ENCODE measurements at places on chromosomes 5 and 9.

DNA sequence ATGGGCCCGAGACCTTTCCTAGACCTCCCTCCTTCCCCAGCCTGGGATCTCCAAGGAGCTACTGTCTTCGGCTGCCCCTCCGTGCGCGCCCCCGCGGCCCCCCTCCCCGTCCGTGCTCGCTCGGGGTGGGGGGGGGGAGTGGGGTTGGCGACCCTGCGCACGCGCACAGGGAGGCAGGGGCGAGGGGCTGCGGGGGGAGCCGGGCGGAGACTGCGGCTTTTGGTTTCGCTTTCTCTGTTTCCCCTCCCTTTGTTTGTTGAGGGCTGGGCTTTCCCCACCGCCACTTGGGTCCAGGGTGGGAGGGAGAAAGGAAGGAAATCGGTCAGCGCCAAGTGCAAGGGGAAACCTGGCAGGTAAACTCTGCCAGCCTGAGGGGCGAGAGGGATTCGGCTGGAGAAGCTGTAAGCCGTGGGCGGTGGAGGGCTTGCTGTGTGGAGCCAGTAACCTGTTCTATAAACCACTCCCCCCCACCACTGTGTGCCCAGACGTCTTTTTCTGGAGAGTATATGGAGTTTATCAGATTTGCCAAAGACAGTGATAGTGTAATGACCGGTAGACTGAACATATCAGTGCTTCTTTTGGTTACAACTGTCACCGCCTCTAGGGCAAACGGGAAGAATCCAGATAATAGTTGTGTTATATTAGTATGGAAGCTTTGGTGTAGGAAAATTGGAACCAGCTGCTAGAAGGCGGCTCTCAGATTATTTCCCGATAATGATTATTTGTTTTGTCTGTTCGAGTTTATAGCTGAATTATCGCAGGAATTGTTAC is 684 bp downstream of the DNAJA1 start:
- DNase-seq, result peak; percentile 77

DNA sequence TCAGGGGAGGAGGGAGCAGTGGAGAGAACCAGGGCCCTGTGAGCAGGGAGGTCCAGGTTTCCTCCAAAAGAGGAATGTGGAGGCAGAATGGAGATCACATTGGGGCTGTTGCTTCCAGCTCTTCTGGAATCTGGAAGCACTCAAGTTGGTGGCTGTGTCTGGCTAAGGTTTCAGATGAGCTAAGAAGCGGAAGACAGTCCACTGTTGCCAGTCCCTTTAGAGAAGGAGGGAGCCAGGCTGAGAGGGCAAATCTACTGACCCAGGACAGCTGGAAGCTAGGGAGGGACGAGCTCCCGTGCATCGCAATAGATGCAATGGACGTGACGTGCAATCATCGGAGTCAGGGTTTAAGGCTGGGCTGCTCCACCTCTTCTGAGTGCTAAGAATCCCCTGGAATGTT is 71.2 kb downstream of the TENT4A start:
- no peak for DNase-seq

GRCh38 chr5:169917500-169917899 is 62.8 kb downstream of the INSYN2B start:
- DNase-seq, result no peak

- DNase-seq, result no peak
Observed at GRCh38 chr5:65262096-65262495, 219.6 kb downstream of the ADAMTS6 start.

DNA sequence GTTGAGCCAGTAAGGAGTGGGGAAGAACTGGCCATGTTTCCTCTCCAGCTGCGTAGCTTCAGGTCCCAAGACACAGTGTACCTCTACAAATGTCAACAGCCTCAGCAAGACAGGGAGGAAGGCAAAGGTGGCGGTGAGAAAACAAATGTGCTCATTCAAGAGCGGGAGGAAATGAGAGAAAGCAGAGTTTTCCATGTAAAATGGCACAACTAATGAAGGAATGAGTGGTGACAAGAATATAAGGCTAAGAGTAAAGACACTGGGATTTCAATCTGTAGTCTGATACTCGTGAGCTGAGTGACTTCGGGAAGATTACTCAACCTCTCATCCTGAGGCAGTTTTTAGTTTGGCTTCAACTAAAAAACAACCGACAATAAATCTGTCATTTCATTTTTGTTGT is 67.6 kb downstream of the DPYSL3 start:
- no peak for DNase-seq

DNA sequence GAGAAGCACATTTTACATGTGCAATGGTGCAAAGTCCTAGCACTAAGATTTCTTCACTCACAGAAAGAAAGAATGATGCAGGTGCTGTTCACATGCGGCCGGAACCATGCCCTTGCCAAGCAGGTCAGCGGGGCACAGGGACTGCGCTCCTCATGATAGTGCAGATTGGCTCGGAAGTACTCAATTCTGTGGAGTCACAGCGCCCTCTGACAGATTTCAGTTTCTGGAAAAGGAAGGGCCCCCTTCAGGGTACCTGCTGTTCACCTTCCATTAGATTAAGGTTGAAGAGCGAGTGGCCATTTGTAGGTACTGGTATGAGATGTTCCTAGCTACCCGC is 75.7 kb downstream of the TMC1 start:
- DNase-seq, result no peak

DNA sequence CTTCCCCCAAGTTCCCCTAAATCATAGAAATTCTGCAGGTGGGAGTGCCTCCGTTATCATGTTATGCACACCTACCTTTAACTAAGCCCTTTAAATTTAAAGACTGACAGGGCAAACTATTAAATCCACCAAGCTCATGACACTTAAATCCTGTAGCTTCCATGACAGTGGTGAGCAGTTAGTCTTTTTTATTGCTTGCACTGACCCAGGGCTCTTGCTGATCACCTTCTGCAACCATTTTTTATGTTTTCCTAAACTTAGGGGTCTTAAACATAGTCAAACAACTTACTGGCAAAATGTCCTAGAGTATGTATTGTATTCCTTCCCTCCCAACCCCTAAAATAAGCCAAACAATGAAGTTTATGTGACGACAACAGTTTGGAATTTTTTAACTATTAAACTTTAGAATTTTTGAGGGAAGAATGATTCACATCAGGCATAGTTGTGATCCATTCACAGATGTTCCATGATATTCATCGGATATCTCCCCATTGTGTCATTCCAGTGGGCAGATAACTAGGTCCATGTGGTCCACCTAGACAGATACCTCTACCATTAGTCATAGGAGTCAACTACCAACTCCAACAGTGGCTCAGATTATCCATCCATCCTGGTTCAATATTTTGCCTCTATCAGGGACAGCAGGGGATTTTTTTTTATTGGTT is 283.1 kb downstream of the ADAMTS6 start:
- DNase-seq, result no peak

DNA sequence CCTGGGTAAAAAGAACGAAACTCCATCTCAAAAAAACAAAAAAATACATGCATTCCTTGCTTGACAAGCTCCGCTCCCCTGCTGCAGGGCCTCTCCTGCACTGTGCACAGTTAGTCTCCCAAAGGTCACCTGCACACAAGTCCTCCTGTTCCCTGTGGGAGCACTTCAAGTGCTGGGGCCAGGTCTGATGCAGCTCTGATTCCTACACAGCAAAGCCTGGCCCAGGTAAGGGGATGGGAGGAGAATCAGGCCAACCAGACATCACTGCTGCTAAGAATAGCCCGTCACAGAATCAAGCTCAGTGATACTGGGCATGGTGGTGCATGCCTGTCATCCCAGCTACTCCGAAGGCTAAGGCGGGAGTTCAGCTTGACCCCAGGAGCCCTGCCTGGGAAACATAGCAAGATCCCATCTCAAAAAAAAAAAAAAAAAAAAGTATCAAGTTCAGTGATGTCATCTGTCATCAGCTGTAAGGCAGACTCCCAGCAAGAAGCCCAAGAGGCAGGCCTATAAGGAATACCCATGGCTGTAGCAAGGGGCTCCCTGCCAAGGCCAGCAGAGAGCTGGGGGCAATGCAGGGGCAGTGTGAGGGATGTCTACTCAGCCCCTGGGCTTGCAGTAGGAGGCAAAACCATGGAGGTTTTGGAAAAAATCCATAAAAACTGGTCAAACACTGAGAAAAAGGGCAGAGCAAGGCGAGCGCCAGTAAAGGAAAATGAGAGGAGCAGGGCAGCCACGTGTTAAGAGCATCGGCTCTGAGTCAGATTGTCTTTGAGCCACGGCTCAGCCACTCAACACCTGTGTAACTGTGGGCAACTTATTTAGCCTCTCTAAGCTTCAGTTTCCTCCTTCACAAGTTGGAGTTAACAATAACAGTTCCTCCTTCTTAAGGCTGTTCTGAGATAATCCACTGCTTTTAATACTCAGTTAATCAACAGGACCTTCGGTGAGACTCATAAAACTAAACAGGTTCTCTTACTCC is 3.2 kb downstream of the TPM2 start:
- no peak for DNase-seq

DNA sequence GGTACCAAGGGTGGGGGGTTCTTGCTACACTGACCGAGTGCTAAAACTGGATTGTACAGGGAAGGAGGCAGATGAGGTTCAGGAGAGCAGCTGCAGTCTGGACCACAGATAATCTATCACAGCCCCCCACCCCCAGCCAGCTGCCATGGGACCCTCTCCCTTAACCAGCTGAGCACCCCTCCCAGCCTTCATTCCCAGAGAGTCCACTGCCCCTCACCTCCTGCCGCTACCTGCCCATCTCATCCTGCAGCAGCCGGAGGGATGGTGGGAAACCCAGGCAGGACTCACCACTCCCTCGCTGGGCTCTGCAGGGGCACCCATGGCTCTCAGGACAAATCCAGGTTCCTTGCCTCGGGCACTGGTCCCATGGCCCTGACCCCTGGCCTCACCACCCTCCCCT is 66.7 kb downstream of the MRPL36 start:
- no peak for DNase-seq

GRCh38 chr5:150503386-150503785 is 4.5 kb upstream of the NDST1 start:
- no peak for DNase-seq

DNA sequence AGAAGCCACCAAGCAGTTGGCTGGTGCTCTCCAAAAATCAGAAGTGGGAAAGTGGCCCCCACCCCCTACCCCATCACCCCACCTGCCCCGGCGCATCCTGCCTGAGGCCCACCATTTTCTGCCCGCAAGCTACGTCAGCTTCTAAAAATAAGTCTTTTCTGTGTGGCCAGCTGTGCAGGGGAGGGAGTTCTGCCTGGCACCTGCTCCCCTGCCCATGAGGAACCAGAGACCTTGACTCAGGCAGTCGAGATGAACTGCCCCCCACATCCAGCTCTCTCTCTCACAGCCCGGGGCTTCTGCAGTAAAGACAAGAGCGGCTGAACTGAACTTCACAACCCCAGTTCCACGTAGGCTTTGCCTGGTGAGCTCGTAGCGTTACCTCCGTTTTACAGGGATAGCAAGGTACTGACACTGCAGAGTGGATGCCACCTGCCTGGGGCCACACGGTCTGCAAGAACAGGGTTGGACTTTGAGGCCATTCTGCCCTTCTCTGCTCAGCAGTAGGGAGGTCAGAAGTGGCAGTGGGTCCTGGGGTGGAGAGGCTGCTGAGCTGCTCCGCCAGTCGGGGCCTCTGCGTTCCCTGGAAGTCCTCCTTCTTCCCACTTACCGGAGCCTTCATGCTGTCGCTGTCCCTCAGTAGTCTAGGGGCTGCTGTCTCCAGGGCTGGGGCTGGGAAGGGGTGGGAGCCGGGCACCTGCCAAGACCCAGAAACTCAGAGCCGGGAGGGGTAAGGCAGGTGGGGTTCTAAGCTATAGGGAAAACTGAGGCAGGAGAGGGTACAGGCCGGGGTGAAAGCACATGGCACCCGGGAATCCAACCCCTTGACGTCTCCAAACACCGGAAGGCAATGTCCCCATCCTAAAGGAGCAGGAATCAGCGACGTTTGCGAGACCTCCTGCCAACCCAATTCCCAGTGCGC is 781 bp downstream of the ST6GALNAC4 start:
- no peak for DNase-seq

GRCh38 chr9:10071579-10071978 is 541.2 kb downstream of the PTPRD start:
- DNase-seq, result no peak

GRCh38 chr9:127319366-127320114 is 55.0 kb downstream of the GARNL3 start:
- no peak for DNase-seq

DNA sequence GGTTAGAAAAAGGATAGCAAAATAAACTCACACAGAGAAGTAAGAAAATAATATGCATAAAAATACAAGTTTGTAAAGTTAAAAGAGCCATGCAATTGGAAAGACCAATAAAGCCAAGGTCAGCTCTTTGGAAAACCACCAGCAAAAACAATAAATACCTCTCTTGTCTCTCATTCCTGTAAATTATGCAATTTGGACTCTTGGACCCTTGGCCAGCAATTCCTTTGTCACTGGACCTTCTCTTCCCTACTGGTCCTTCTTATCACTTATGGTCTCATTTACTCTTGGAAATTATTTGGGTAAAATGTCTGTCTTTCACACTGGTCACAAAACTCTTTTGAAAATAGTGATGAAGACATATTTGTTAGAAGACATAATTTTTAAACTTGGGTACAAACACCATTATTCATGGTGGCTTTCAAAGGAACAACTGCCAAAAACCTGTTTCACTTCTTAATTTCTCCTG is 379.5 kb downstream of the TMEM232 start:
- DNase-seq, result no peak

Measured in anterior cingulate cortex (tissue), 58 donors.